ENCODE measurements at places on chromosomes 1 and 21.

DNA sequence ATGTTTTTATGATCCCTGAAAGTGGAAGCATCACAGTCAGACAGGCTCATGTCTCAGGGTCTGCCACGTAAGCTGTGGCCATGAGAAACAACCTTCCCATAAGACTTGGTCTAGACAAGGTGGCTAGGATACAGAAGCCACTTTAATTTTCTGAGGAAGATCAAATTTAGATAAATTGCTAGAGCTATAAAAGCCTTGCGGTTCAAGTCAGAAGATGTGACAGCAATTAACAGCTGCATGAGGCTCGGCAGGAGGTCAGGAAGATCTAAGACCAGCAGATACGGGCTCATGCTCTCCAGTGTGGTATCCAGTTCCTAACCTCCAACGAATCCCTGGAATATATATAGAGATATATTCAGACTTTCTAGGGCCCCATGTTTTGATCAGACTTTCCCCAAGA, 577.1 kb downstream of the PLPP3 start:
- no peak for DNase-seq

DNA sequence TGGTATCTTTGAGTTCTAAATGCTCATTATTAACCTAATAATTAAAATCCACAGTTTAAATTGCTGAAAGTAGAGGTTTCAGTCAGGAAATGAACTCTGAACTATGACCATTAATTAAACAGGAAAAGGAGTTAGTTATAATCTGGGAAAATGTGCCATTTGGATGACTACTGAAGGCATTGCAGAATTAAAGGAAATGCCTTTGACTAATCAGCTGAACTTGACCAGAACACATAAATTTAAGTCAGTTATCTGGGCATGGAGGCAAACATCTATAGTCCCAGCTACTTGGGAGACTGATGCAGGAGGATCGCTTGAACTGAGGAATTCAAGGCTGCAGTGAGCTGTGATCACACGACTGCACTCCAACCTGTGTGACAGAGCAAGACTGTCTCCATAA, 31.9 kb downstream of the SLC44A5 start:
- DNase-seq = no peak

DNA sequence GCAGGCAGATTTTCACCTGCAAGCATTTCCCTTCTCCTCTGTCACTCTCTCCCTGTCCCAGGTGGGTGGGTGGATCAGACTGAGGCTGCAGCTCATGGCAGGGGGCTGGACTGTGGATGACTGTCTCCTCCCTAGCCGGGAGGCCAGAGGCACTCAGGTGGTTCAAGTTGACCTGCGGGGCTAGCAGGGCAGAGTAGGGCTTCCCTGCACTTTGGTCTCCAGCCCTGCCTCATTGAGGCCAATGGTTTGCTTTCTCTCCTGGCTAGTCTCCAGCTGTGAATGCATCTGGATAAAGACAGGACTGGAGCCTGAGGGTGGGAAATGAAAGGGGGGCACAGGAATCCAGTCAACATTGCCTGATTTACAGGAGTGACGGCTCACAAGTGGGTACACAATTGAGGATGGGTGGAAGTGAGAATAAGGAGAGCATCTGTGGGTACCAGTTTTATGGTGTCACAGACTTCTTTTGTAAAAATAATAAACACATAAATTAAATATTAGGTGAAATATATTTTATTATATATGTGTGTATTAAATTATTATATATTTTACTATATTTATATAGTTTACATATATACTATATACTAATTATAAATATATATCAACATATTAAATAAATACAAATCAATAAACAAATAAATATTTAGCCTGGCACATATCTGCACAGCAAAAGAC, 25.6 kb downstream of the RUNX1 start:
- DNase-seq = no peak

DNA sequence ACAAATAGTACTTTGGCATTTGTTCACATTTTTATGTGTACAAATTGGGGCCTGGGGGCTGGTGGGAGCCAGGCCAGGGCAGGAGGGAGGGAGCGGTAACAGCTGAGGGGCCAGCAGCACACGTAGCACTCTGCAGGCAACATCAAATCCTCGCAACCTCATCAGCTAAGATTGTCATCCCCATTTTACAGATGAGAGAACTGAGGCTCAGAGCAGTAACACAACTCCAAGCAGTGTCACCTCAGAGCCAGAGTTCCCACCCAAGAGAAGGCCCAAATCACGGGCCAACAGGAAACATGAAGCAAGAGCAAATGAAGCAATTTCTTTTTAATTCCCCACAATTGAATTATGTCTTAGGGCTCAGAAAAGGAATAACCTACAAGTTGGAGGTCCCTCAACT, 14.1 kb downstream of the IFFO2 start:
- no peak for DNase-seq

GRCh38 chr1:12461754-12462153, 156.3 kb downstream of the DHRS3 start:
- DNase-seq = no peak

GRCh38 chr1:84540759-84541158, 33.5 kb downstream of the CTBS start:
- no peak for DNase-seq

- DNase-seq = no peak
Observed at GRCh38 chr1:22971161-22971560, 1.5 kb downstream of the LACTBL1 start.

GRCh38 chr21:43603641-43604504, 55.4 kb downstream of the HSF2BP start:
- peak; percentile 3 for DNase-seq

DNA sequence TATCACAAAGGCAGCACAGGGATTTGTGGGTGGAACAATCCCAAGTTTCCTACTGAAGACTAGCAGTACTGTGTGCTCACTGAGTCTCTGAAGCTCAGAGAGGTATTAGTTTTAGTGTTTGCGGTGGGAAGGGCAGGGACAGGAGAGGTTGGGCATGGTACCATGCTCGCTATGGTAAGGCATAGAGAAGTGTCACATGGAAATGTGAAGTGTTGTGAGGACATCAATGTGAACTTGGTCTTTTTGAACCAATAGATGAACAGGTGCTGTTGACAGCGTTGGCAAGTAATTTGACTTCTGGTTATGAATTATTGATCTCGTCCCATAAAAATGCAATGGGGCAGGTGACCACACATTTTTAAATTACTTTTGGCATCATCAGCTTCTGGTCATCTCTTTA, 55.8 kb upstream of the ADAMTS1 start:
- DNase-seq = no peak

GRCh38 chr1:18549906-18550305, 69.2 kb downstream of the KLHDC7A start:
- DNase-seq = no peak

DNA sequence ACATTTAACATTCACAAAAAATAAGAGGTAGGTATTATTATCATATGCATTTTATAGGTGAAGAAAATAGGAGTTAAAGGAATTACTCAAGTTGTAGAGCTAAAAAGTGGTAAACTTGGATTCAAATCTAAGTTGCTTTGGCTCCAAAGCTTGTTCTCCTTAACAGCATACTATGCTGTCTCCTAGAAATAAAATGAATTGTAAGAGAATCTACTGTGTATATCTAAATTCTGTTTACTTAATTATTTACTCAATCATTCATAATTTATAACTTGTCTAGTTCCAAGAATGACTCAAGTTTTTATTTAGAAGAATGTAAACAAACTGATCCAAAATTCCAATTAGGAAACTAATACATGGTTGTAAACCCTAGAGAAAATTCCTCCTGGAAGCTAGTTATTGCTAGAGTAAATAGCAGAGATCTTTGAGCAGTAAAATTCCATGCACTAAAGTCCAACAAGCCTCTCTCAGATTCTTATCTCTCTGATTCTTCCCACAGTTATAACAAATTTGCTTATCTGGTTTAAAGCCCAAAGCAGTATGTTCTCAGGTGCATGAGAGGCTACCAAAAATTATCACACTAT, 132.5 kb upstream of the DPT start:
- no peak for DNase-seq

GRCh38 chr1:113786069-113786468, 26.2 kb downstream of the RSBN1 start:
- no peak for DNase-seq

Measured in MV-4-11 (cell line).